Germinal center (tissue), 1 donor: ENCODE measurements at places on chromosomes 7 and 10.

DNA sequence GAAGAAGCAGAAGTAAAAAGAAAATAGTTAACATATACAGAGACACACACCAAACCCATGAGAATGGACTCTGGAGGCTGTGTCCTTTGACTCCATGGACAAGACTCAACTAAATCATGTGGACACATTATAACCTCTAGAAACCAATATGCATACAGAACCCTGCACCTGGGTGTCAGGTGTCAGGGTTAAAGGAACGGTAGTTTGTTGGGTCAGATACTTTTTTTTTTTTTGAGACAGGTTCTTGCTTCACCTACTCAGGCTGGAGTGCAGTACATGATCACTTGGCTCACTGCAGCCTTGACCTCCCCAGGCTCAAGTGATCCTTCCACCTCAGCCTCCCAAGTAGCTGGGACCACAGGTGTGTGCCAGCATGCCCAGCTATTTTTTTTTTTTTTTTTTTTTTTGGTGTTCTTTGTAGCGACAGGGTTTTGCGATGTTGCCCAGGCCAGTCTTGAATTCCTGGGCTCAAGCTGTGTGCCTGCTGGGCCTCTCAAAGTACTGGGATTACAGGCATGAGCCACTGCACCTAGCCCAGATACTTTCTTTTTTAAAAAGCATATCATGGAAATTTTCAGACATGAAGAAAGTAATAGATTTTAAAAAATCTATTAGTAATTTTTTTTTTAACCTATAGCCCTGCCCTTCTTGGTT lies 31.3 kb downstream of the GALNT11 start:
- no peak for DNase-seq

DNA sequence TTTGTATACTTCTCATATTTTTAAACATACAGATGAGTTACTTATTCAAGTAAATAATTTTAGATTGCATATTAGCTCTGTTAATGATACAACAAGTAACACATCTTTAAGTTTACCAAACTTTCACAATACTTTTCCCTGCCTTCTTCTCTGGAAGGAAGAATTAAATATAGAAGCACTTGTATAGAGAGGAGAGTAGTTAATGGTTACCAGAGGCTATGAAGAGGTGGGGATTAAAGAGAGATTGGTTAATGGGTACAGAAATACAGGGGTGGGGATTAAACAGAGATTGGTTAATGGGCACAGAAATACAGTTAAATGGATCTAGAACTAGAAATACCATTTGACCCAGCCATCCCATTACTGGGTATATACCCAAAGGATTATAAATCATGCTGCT lies 20.0 kb upstream of the UCN3 start:
- DNase-seq: no peak

DNA sequence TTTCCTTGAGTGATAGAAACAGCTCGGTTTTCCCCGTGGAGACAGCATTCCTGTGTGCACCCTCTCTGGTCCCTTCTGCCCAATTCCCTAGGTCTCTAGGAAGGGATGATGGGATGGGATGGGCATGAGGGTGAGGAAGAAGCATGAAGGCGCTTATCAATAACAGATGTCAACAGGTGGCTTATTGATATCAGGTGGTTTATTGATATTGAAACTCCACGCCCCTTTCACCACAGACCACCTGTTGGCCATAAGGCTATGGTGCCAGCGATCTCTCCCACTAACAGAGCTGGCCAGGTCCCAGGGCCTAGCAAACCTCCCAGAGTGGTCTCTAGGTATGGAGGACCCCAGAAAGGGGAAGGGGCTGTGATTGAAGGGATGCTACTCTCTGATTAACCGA lies 7.9 kb downstream of the MOSPD3 start:
- DNase-seq: no peak

DNA sequence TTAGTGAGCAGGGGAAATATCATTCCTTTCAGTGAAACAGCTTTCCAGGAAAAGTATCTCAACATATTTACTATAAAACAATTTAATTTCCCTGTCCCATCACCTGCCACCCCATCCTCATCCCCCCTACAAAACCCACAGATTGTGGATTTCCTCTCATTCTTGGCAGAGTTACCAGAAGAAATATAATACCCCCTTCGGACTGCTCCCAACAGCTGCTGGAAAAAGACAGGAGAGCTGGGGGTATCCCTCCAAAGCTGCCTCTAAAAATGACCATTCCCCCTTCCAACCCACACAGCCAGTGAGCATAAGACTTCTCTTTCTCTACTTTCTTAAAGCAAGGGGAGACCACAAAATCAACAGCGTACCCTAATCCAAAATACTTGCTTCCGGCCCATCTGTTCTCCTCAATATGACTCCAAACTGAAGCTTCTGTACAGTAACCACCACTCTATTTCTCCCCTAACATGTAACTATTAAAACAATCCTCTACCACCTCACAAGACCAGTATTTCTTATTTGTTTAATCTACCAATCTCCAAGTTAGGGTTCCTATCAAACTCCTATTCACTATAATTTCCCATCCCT lies 7.8 kb downstream of the FBXW4 start:
- no peak for DNase-seq

DNA sequence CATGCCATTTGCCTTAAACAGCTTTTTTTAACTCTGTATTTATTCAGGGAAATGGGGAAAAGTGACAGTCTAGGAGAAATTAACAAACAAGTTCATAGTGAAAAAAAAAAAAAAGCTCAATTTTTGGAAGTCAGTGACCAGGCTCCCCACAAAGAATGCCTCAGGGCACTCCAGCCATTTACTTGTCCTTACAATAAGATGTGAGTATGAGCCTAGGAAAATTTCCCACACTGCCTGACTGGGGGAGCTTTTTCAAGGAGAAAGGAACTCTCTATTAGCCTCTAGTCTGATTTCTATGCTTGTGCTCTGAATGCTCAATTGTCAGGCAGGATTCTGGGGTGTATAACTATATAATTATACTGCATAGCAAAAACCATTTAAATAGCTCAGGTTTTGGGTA lies 74.9 kb upstream of the NRBF2 start:
- no peak for DNase-seq

DNA sequence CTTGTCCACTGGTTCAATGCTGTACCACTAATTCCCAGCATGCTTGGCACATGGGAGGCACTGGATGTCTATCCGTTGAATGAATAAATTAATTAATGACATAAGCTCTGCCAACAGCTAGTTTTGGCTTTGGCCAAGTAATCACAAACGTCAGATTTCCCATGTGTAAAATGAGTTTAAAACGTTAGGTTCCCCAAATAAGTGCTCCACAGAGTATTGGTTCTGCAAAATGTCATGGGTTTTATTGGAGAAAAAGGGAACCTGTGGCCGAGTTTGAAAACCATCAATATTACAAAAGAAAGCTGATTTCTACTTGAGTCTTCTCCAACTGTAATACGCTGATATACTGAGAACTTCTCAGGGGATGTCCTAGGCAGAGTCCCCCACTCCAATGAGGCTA lies 23.2 kb downstream of the ELMO1 start:
- no peak for DNase-seq

GRCh38 chr7:66902844-66903180 lies 18.2 kb upstream of the TMEM248 start:
- no peak for DNase-seq
